ENCODE measurements at places on chromosomes 1 and 21.
A peak's percentile ranks its signal among the peaks of the same experiment; 100 is the strongest.

GRCh38 chr1:29362764-29363163 is 126.4 kb downstream of the PTPRU start:
- no peak for DNase-seq

GRCh38 chr1:9344426-9345200 is 51.9 kb downstream of the SPSB1 start:
- DNase-seq, result no peak

- DNase-seq, result peak; percentile 64
Observed at GRCh38 chr1:172342584-172343239, 77.8 kb upstream of the C1orf105 start.

DNA sequence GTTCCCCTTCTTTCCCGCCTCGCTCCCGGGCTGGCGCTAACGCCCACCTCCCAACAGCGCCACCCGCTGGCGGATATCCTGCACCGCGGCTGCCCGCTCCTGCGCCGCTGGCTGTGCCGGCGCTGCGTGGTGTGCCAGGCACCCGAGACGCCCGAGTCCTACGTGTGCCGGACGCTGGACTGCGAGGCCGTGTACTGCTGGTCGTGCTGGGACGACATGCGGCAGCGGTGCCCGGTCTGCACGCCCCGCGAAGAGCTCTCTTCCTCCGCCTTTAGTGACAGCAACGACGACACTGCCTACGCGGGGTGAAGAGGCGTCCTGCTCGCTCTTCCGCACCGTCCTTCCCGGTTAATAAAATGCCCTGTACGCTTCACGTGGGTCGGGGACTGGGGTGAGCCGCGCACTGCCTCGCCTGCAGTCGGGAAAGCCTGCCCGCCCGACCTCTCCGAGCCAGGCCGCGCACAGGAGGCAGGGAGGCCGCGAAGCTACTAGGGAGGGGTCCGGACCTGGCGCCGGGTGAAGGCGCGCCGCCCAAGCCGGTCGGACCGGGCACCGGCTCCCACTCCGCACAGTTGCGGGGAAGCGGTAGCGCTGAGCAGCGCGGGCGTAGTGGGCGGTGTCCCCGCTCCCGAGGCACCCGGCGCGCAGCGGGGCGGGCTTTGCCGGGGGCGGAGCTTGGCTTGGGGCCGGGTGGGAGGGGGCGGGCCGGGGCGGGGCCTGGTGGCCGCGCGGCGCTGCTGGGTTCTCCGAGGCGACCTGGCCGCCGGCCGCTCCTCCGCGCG is at the start of gene ADAM15:
ADAM15 (plus strand) TSS at position 757 of the 782 bp plus-strand sequence. CDS start 71 bp downstream, outside the sequence.
- DNase-seq, result peak; percentile 70

GRCh38 chr21:45871616-45872236 is 109.8 kb upstream of the COL6A1 start:
- no peak for DNase-seq

DNA sequence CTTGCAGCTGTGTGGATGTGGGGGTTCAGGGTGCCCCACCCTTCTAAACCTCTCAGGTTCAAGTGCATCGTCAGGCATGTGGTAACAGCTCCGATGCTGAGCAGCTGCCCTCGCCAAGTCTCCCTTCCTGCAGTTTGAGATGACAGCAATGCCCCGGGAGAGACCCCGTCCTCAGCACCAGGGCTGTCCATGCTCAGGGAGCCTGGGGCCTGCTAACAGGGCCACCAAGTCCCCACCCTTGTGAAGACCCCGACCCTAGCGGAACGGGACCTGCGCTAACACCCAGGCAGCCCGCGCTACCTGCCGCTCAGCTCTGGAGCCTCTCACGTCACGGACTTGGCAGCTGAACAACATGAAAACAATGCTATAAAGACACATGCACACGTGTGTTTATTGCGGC is 159.2 kb upstream of the C1orf174 start:
- DNase-seq, result no peak

GRCh38 chr1:248812736-248813425 is 12.8 kb downstream of the SH3BP5L start:
- no peak for DNase-seq

Data from HAP-1 (cell line).